IMR-90 (cell line): ENCODE measurements at places on chromosomes 1 and 21. TPM values are rescaled to one million over a fixed set of nuclear protein-coding genes. Genes with fewer than 3 reads are reported as not detected.
A peak's percentile ranks its signal among the peaks of the same experiment; 100 is the strongest.

PPOX gene
- 6.1 TPM in 2 replicates for total RNA-seq

SLC45A3 gene
- total RNA-seq = 1.1 and 1.4 TPM in 2 replicates

GPR157 gene
- total RNA-seq = 2.2 and 2.7 TPM in 2 replicates

PLA2G2C gene
- total RNA-seq = not detected in 2 replicates

- peaks cover 8% of the 10 kb centered on the region; the same call in 1 of the 2 replicates for H3K27me3 ChIP-seq
- peaks cover 6% of the 10 kb centered on the region; the same call in 1 of the 2 replicates for H3K4me1 ChIP-seq
- no peak for DNase-seq
- no peaks in the 10 kb centered on the region for H3K36me3 ChIP-seq
Observed at GRCh38 chr21:42112238-42112637, 41.1 kb downstream of the UMODL1 start.

GRCh38 chr1:185789501-185790193, 55.5 kb downstream of the HMCN1 start:
- H3K36me3 ChIP-seq = no peaks in the 10 kb centered on the region
- peaks cover 2% of the 10 kb centered on the region; the same call in 1 of the 2 replicates for H3K4me1 ChIP-seq
- no peak overlapping the region for H3K4me3 ChIP-seq
- no peak overlapping the region for H3K27ac ChIP-seq
- H3K27me3 ChIP-seq = no peaks in the 10 kb centered on the region

GRCh38 chr1:87314091-87314490, 14.6 kb upstream of the LMO4 start:
- no peak overlapping the region for H3K27ac ChIP-seq
- no peak for DNase-seq
- no peaks in the 10 kb centered on the region for H3K4me1 ChIP-seq
- no peak overlapping the region for H3K4me3 ChIP-seq

DNA sequence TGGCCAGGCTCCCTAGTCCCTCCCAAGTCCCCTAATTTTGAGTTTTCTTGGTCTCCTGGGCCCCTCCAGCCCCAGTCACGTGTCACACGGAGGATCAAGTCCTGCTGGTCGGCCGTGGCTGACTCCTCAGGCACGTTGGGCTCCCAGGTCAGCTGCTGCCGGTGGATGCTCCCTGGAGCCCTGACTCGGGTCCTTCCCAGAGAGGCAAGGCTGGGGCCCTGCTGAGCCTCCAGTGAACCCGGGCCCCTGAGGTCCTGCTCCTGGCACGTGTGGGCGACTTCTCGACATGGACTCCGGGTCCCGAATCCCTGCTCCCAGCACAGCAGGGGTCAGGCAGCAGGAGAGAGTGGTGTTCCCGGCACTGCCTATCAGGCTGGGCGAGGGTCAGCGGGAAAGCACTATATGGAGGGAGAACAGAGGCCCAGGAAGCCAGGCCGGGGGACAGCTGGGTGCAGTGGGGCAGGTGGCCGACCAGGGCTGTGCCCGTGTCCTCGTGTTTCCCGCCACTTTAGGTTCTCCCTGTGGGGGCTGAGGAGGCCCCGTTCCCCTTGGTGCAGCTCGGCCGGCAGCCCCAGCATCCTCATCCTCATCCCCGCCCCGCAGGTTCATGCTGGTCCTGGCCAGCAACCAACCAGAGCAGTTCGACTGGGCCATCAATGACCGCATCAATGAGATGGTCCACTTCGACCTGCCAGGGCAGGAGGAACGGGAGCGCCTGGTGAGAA, 13.2 kb downstream of the TMEM240 start:
- H3K4me1 ChIP-seq = no peaks in the 10 kb centered on the region
- H3K36me3 ChIP-seq = peaks cover 39% of the 10 kb centered on the region
- no peak overlapping the region for H3K27ac ChIP-seq
- H3K27me3 ChIP-seq = no peaks in the 10 kb centered on the region

GRCh38 chr1:233064988-233065387, 114.6 kb downstream of the NTPCR start:
- H3K36me3 ChIP-seq = no peaks in the 10 kb centered on the region
- peak overlapping the region; percentile 73; the same call in 1 of the 2 replicates for H3K27ac ChIP-seq
- peak; percentile 84 for DNase-seq
- H3K4me1 ChIP-seq = peaks cover 14% of the 10 kb centered on the region
- H3K27me3 ChIP-seq = peaks cover 2% of the 10 kb centered on the region; the same call in 1 of the 2 replicates
